ENCODE measurements at places on chromosomes 2 and 18. TPM values are rescaled to one million over a fixed set of nuclear protein-coding genes. Genes with fewer than 3 reads are reported as not detected.

Gene SMYD1
- total RNA-seq, result not detected

DNA sequence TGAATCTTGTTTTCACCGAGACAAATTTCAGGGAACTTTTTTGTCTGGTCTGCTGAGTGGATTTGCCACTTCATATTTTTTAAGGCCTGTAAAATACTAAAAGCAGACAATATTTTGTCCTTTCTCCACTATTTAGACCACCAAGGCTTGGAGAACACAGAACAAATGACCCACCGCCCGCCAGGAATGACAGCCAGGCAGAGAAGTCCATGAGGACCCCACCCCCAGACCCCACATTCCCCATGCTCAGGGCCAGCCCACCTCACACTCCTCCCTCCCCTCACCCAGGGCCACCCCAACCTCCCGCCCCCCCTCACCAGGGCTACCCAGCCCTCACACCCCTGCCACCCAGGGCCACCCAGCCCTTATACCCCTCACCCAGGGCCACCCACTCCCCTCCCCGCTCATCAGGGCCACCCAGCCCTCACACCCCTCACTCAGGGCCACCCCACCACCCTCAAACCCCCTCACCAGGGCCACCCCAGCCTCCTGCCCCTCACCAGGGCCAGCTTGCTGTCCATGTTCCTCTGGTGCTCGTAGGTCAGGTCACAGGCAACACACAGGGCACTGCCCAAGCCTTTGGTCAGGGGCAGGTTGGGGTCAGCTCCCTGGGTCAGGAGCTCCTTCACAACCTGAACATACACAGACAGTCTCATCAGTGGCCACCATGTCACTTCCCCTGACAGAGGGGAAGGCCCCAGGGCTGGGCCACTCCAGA lies 50.6 kb downstream of the ANKMY1 start:
- H3K4me3 ChIP-seq, result no peak overlapping the region
- no peaks in the 10 kb centered on the region for H3K4me1 ChIP-seq
- DNase-seq, result no peak
- H3K36me3 ChIP-seq, result peaks cover 2% of the 10 kb centered on the region
- no peaks in the 10 kb centered on the region for H3K27me3 ChIP-seq
- H3K27ac ChIP-seq, result no peak overlapping the region

Gene RNF144A
- total RNA-seq, result 38.6 TPM

- H3K27ac ChIP-seq, result no peak overlapping the region
- no peak overlapping the region for H3K4me3 ChIP-seq
- peaks cover 34% of the 10 kb centered on the region for H3K4me1 ChIP-seq
- H3K27me3 ChIP-seq, result no peaks in the 10 kb centered on the region
Observed at GRCh38 chr2:108934583-108935245, 54.3 kb downstream of the EDAR start.

- H3K36me3 ChIP-seq, result peaks cover 46% of the 10 kb centered on the region
- peak overlapping the region; percentile 93 for H3K27ac ChIP-seq
- DNase-seq, result peak; percentile 78
Observed at GRCh38 chr2:136116813-136117390, 1.0 kb downstream of the CXCR4 start.

Gene PDCL3
- total RNA-seq, result 39.3 TPM

- H3K27ac ChIP-seq, result no peak overlapping the region
- no peaks in the 10 kb centered on the region for H3K36me3 ChIP-seq
- H3K4me3 ChIP-seq, result no peak overlapping the region
- no peak for DNase-seq
Observed at GRCh38 chr18:3967359-3968180, 487.5 kb downstream of the DLGAP1 start.

- H3K4me1 ChIP-seq, result no peaks in the 10 kb centered on the region
- no peaks in the 10 kb centered on the region for H3K36me3 ChIP-seq
- H3K27ac ChIP-seq, result no peak overlapping the region
- no peak overlapping the region for H3K4me3 ChIP-seq
Observed at GRCh38 chr2:29235411-29235810, 120.2 kb downstream of the CLIP4 start.

GRCh38 chr2:72117718-72118117 lies 29.9 kb downstream of the CYP26B1 start:
- no peaks in the 10 kb centered on the region for H3K4me1 ChIP-seq
- no peak for DNase-seq
- no peak overlapping the region for H3K27ac ChIP-seq

DNA sequence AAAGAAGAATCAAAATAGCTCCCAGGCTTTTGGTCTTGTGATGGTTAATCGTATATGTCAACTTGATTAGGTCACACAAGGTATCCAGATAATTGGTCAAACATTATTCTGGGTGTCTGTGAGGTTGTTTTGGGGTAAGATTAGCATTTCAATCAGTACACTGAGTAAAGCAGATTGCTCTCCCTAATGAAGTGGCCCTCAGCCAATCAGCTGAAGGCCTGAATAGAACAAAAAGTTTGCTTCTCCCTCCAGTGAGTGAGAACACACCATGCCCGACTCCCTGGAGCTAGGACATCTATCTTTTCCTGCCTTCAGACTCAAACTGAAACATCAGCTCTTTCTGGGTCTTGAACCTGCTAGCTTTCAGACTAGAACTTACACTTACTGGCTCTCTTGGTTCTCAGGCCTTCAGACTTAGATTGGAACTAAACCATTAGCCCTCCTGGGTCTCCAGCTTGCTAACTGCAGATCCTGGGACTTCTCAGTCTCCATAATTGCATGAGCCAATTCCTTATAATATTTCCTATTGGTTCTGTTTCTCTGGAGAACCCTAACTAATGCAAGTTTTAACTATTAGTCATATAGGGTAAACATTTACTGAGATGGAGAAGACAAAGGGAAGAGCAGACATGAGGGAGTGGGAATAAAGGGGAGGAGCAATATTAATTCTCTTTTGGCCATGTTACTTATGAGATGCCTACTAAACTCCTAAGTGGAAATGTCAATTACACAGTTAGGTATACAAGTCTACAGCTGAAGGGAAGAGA lies 25.5 kb downstream of the LNPK start:
- no peak overlapping the region for H3K4me3 ChIP-seq
- no peaks in the 10 kb centered on the region for H3K4me1 ChIP-seq
- no peaks in the 10 kb centered on the region for H3K27me3 ChIP-seq
- H3K27ac ChIP-seq, result no peak overlapping the region
- DNase-seq, result no peak

- no peak overlapping the region for H3K27ac ChIP-seq
- no peak overlapping the region for H3K4me3 ChIP-seq
- DNase-seq, result no peak
- H3K27me3 ChIP-seq, result no peaks in the 10 kb centered on the region
- H3K36me3 ChIP-seq, result no peaks in the 10 kb centered on the region
- H3K4me1 ChIP-seq, result no peaks in the 10 kb centered on the region
Observed at GRCh38 chr2:137255990-137256389, 490.6 kb downstream of the THSD7B start.

GRCh38 chr2:237987268-237987667 lies 20.5 kb downstream of the UBE2F start:
- H3K4me1 ChIP-seq, result peaks cover 17% of the 10 kb centered on the region
- H3K27me3 ChIP-seq, result no peaks in the 10 kb centered on the region
- H3K27ac ChIP-seq, result no peak overlapping the region
- no peak overlapping the region for H3K4me3 ChIP-seq
- no peak for DNase-seq
- H3K36me3 ChIP-seq, result peaks cover 30% of the 10 kb centered on the region

Gene FEV
- total RNA-seq, result not detected

DNA sequence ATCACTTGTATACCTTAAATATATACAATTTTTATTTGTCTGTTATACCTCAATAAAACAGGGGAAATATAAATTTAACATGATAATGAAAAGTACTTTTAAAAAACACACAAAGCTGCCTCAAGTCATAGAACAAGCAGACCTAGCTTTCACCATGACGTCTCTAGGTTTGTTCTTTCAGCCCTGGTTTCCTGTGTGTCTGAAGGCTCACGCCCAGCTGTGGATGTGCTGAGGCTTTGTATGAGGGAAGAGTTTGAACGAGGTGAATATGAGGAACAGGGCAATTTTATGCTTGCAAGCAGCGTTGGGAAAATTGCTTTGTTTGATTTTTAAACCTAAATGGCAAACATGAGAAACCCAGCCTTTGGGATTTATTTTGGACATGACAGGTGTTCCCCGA lies 15.3 kb downstream of the SH3RF3 start:
- H3K36me3 ChIP-seq, result no peaks in the 10 kb centered on the region
- H3K4me1 ChIP-seq, result peaks cover 48% of the 10 kb centered on the region
- peaks cover 21% of the 10 kb centered on the region for H3K27me3 ChIP-seq
- DNase-seq, result peak; percentile 37
- H3K4me3 ChIP-seq, result no peak overlapping the region

Gene BMP10
- not detected for total RNA-seq

Data from activated CD4-positive, alpha-beta T cell treated with anti-CD3 and anti-CD28 coated beads for 36 hours (primary cell).